ENCODE measurements at places on chromosomes 2 and 18. TPM values are rescaled to one million over a fixed set of nuclear protein-coding genes. Genes with fewer than 3 reads are reported as not detected.

The ZNF892 gene
- 6.4 TPM for total RNA-seq

The CYP1B1 gene
- total RNA-seq: 6.6 TPM

The MAP3K19 gene
- not detected for total RNA-seq

The CROCC2 gene
- total RNA-seq: 0.22 TPM

The CDH2 gene
- 0.56 TPM for total RNA-seq

The ATG16L1 gene
- total RNA-seq: 67.5 TPM

The CFAP65 gene
- total RNA-seq: not detected
